ENCODE measurements at places on chromosomes 2 and 18.

- no peak for DNase-seq
Measured at GRCh38 chr2:73262108-73262651, 22.1 kb downstream of the FBXO41 start.

GRCh38 chr18:72456802-72457201 lies 87.3 kb downstream of the CBLN2 start:
- no peak for DNase-seq

DNA sequence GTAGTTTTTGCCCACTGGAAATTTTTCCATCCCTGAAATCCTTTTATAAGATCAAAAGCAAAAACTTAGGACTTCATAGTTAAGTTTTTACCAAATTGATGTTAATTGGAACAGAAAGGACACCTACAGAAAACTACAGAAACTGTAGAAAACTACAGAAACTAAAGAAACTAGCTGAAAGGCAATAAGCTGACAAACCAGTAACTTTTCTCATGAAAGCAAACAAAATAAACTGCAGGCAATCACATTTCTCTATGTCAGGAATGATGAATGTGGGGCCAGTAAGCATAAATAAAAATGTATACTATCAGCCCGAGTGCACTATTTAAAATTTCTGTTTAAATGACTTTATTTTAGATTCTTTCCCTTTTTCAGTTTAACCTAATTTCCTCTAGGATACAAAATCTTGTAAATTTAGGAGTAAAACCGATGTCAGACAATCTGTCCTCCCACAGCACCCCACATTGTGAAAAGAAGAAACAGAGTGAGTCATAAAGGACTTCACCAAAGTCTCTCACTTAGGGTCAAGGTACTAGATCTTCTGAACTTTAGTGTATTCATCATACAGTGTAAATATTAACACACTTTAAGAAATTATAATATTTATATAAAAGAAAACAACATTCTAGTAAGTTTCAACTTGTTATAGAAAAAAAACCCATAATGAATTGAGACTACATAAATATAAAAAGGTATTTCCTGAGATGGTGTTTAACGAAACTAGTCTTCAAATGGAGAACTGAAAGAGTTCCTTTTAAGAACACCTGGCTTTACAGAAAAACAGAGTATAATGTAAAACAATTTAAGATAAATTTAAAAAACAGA lies 46.6 kb downstream of the USP40 start:
- DNase-seq: no peak

- no peak for DNase-seq
Measured at GRCh38 chr2:32442020-32442467, 85.2 kb downstream of the BIRC6 start.

GRCh38 chr2:205324355-205324754 lies 357.9 kb upstream of the NRP2 start:
- no peak for DNase-seq

DNA sequence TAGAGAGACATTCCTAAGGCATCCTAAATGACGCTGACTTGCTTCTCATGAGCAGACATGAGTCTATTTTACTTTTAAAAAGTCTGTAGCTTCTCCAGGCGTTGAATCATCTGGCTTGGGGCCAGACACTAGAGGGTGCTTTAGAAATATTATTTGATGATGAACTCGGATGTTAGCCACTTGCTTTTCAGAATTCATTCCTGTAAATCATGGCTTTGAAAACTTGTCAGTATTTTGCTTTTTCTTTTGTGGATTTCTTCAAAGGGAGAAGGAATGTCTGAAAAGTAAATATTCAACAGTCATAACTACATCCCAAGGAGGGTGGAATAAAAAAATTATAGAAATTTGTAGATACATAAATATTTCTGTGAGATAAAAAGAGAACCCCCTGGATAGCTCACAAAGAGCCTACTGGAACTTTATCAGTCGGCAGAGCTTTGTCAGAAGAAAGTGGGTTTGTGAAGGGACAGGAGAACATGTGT lies 370.8 kb downstream of the OSR1 start:
- no peak for DNase-seq

GRCh38 chr18:13530879-13531387 lies 195.4 kb downstream of the FAM210A start:
- no peak for DNase-seq

GRCh38 chr2:127048969-127049897 lies 57.7 kb downstream of the BIN1 start:
- DNase-seq: no peak

DNA sequence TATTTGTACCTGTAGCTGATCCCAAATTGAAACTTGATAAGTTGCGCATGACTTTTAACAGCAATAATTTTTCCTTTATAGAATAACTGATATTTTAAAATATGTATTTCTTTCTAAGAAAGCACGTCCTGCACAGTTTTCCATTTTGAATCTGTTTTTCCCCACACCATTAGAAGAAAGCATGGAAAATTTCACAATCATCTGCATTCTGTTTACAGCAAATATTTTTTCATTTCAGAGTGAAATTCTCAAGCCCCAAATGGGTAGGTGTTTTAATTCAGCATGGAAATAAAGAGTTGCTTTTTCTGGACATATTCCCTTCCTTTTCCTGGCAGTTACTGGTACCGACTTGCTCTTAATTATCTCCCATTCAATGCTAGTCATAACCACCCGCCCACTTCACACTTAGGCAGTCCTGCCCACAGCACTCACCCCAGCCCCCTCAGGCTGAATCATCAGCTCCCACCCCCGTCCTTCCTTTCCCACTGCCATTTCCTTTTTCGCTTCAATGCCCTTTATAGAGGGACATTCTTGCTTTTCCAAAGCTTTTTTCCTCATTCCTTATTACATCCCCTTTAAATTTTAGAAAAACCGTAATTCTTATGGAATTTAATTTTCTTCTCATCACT lies 89.2 kb upstream of the GLS start:
- DNase-seq: no peak

GRCh38 chr2:54392555-54393324 lies 63.4 kb upstream of the SPTBN1 start:
- DNase-seq: no peak

DNA sequence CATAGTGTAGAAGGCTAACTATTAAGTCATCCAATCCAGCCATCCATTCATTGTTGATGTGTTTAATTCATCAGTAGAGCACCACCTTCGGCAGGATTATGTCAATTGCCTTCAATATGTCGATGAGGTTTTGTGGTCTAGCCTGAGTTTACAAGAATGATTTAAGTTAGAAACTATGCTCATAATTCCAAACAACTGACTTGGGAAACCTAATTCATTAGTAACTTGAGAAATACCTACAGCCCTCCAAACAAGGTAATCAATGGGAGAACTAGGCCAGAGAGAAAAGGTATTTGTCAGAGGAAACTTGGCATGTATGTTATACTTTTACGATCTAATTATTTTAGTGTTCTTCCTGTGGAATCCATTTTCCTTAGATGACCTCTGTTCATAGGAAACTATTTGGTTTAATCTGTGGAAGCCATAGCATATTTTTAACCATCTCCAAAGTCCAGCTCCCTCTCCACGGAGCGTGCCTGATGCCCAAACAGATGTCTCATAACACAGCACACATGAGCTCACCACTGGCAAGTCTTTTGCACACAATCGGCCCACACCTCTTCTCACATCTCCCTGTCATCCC lies 148.5 kb downstream of the GFPT1 start:
- no peak for DNase-seq

DNA sequence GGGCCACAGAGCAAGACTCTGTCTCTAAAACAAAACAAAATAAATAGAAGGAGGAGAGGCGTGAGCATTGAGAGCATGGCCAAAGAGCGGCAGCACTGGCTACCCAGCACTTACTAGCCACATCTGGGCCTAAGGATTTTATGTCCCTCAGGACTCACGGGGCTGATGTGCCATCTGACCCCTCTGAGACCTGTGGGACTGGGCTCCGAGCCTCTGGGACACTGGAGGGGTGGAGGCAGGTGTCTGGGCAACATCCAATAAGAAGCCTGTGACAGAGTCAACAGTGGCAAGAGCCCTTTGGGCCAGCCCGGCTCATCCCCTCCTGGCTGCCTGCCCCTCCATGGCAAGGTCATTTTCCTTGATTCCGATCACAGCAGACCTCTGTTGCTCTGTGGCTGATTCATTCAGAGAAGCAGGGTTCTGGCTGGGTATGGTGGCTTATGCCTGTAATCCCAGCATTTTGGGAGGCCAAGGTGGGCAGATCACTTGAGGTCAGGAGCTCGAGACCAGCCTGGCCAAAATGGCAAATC lies 60.7 kb downstream of the RRM2 start:
- DNase-seq: no peak

GRCh38 chr2:19979932-19980331 lies 10.0 kb downstream of the WDR35 start:
- DNase-seq: no peak

DNA sequence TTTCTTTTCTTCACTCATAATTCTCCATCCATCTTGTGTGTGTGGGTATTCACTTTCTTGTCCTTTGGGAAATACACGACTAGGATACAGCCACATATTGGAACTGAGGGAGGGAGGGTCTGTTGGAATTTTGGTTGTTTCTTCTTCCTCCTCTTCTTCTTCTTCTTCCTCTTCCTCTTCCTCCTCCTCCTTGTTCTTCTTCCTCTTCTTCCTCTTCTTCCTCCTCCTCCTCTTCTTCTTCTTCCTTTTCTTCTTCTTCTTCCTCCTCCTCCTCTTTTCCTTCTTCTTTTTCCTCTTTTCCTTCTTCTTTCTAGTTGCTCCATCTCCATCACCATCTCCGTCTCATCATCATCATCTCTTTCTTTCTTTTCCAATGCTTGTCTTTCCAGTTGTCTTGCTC lies 1307.3 kb upstream of the ZEB2 start:
- DNase-seq: no peak

DNA sequence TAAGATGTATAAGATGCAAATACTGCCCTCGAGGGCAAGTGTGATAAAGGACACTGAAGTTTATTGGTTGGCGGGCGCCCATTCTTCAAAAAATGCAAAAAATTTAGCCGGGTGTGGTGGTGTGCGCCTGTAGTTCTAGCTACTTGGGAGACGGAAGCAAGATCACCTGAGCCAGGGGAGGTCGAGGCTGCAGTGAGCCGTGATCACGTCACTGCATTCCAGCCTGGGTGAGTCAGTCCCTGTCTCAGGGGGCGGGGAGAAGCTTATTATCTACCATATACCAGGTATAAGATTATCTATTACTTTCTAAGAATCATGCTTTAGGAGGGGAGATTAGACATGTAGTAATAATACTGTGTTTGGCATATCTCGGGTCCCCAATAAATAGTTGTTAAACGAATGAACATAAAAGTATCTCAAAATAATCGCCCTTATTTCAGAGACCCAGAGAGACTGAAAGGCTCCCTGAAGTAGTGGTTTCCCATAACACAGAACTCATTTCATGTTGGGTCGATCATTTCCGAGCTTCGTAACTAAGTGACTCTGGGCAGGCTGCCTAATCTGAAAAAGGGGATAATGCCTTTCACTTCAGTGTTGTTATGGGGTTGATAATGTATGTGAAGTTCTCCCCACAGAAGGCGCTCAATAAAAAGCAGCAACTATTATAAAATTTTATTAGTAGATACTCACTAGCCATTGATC lies 1.2 kb upstream of the SELENOI start:
- no peak for DNase-seq

GRCh38 chr2:230694241-230694640 lies 18.4 kb upstream of the CAB39 start:
- DNase-seq: no peak

DNA sequence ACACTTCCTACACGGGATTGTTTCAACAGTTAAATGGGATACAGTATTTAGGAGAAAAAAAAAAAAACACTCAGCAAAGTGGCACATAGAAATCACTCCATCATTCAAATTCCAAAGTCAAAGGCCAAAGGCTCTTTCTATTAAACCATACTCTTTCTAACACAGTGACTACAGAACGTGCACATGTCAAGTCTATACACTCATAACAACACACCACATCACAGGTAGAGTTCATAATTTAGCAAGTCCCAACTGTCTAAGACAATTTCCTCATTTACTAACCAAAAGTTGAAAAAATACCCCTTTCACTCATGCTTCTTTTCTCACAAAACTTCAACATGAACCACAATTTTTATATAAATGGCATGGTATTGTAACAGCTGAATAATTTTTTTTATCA lies 70.8 kb downstream of the MBOAT2 start:
- DNase-seq: no peak

- no peak for DNase-seq
Measured at GRCh38 chr2:98520806-98521205, 76.1 kb downstream of the INPP4A start.

GRCh38 chr2:3633089-3633981 lies 24.7 kb upstream of the ALLC start:
- DNase-seq: no peak

GRCh38 chr2:182817558-182817957 lies 48.9 kb downstream of the FRZB start:
- no peak for DNase-seq

DNA sequence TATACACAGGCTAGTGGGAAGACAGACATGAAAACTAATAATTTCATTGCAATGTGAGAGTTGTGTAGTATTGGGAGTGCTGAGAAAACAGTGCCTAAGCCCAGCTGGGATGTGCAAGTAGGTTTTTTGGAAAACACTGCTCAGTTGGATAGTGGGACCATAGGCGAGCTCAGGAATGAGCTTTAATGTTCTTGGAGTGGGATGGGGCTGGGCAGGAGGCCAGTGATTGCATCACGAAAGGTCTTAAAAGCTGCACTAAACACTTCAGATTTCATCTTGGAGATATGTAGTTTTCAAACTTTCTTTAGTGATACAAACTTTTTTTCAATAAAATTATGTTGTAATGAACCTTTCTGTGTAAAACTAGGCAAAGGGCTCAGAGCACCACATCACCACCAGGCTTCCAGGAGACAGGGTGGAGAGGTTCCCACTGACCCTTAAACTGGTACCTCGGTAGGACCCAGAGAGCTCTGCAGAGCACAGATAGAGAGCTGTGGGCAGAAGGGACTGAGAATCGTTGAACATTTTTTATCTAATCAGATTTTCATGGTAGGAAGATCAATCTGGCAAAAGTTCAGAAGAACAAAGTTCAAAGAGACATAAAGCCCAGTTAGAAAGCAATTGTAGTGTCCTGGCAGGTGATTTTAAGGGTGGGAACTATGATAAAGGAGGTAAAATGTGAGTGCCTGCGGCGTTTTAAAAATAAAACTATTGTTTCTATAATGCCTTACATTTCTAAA lies 176.2 kb downstream of the TRABD2A start:
- DNase-seq: no peak

DNA sequence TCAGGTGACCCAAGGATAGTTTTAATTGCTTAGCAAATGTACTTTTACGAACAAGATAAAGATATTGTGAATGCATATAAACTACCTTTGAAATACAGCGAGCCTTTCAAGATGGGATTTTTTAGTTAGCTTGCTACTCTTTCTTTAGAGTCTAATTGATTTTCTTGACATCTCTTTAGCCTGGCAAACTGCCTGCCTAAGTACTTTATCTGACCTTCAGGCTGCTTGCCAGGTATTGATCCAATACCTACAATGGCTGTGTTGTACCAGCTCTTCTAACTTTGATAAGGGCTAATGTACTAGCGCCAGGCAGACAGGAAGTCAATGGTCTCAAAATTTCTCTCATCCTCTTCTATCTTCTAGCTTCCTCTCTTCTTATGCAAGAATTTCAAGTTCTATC lies 414.4 kb upstream of the ACVR2A start:
- no peak for DNase-seq

- no peak for DNase-seq
Measured at GRCh38 chr2:222609381-222609780, 46.5 kb downstream of the FARSB start.

Data from NCI-H774 (cell line).